ENCODE measurements at places on chromosomes 3 and 15.

- peak; percentile 39 for DNase-seq
These were observed 18.3 kb upstream of the MYH15 start for GRCh38 chr3:108528459-108529252.

DNA sequence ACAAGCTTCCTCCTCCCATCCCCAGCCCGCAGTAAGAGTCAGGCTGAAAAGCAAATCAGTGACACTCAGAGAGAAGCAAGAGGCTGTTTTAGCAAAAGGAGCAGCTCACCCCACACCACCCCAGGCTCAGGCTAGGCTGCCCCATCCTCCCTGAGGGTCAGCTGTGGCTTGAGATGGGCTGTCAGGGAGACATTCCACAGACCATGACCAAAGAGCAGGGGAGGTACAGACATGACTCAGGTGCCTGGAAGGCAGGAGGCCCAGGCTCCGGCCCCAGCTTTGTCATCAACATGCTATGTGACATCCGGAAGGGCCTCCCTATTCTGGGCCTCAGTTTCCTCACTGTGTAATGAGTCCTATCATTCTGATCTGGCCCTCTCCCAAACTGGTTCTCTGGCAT is 24.7 kb downstream of the HCN4 start:
- no peak for DNase-seq

DNA sequence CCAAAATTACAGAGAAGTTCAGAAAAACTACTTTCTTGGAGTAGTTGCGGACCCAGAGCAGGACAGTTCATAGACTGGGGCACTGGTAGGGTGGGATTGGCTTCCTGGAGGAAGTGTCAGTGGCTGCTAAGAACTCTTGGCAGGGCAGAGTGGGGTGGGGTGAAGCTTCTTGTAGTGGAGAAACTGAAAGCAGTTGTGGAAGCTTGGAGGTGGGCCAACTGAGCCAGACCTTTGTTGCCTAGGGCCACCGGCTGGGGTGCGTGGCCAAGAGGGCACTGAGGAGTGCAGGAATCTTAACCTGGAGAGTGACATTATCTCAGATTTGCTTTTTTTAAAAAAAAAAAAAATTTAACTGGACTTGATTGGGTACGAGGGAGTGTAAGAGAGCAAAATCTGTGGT is 3.1 kb downstream of the KAT2B start:
- DNase-seq = no peak

GRCh38 chr3:50111757-50112156 is 23.0 kb downstream of the RBM5 start:
- no peak for DNase-seq

DNA sequence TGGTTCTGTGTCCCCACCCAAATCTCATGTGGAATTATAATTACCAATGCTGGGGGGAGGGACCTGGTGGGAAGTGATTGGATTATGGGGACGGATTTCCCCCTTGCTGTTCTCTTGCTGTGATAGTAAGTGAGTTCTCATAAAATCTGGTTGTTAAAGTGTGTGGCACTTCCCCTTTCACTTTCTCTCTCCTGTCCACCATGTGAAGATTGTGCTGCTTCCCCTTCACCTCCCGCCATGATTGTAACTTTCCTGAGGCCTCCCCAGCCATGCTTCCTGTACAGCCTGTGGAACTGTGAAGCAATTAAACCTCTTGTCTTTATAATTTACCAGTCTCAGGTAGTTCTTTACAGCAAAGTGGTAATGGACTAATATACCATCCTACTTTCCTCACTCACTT is 289.6 kb downstream of the EFHB start:
- no peak for DNase-seq

- no peak for DNase-seq
These were observed 231.6 kb downstream of the CACNA2D3 start for GRCh38 chr3:54353946-54354345.

DNA sequence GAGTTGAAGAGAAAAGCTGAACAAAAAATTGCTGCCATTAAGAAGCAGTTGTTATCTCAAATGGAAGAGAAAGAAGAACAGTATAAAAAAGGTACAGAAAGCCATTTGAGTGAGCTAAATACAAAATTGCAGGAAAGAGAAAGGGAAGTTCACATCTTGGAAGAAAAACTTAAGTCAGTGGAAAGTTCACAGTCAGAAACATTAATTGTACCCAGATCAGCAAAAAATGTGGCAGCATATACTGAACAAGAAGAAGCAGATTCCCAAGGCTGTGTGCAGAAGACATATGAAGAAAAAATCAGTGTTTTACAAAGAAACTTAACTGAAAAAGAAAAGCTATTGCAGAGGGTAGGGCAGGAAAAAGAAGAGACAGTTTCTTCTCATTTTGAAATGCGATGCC is 152.4 kb upstream of the LRRFIP2 start:
- DNase-seq = no peak

DNA sequence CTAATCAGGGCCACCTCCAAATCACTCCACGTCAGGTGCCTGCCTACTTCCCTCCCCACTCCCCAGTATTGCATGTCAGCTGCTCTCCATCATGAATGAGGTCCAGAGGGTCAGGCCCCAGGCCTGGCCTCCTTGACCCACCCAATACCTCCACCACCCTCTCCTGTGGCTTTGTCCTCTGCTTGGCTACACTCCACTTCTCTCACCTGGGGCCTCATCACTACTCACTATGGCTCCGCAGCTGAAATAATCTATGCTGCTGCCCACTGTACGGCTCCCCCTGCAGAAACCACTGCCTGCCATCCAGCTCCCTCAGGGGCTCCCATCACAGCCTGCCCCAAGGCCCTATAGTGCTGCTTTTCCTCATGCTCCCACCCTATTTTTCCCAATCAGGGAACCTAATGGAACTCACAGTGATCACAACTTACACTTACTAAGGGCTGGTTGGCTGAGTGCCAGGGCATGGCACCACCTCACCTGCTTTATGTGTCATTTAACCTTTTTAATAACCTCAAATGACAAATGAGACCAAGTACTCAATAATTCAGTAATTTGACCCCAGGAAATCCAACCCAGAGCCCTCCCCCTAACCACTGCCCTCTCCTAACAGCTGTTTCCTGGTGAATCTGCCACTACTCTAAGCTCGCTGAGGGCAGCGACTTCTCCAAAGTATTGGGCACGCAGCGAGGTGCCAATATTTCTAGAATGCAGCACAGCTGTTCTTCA is 2.3 kb downstream of the GORASP1 start:
- no peak for DNase-seq

DNA sequence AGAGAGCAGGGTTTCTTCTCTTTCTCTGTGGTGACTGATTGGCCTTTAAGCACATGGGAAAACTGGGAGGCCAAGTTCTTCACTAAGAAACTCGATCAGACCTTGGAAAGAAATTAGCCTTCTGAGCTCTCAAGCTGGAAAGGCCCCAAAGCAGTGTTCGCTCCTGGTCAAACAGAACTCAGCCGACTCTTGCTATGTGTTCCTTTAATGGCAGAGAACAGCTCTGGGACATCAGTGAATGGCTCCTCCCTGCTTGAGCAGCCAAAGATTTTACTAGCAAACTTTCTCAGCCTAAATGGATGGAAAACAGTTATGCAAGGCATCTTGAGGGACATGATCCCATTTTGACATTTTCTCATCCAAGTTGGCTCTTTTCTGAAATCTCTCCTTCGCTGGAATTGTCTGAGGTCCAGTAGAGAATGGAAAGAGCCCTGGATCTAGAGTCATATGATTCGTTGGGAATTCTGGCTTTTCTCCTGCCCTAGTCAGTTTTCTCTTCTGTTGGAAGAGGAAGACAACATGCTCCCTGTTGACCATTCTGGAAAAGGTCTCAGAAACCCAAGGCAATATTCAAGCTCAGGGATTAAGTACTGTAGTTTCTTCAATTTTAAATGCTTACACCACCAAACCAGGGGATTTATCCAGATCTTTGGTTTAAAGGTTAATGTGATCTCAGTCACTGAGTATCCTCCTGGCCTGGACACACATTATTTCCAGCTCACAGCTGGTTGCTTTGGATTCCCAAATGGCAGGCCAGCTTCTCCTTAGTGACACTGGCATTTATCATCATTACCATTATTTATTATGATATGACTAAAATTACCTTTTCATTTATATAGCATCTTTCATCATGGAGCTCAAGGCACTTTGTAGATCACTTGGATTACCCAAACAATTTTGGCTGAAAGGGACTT is 319.6 kb downstream of the AGBL1 start:
- DNase-seq = no peak

DNA sequence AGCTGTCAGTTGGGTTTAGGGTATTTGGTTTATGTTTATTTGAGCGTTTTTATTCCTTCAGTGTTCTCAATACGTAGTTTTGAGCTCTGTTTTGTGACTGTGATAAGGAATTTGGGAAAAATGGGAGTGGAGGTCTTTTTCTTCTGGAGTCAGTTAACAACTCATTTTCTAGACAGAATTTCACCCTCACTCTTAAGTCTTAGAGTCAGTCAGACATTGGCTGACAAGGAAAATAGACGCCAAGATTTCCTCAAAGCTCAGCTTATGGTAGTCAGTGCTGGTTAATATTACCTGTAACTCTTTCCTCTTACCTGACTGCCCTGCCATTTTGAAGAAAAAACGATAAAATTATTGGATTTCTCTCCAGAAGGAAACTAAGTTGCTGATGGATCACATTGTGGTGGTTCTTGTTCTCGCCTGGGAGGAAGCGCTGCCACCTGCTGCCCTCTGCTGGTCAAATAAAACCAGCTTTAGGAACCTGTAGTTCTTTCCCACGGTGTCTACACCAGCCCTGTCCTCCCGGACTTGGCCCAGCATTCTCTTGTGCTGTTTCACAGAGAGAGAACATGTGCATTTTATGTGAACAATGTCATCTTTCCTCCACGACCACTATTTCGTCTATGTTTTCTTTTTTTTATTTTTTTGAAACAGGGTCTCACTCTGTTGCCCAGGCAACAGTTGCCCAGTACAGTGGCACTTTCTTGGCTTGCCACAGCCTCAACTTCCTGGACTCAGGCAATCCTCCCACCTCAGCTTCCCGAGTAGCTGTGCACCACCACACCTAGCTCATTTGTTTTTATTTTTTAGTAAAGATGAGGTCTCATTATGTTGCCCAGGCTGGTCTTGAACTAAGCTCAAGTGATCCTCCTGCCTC is 41.4 kb upstream of the UMPS start:
- DNase-seq = peak; percentile 30

DNA sequence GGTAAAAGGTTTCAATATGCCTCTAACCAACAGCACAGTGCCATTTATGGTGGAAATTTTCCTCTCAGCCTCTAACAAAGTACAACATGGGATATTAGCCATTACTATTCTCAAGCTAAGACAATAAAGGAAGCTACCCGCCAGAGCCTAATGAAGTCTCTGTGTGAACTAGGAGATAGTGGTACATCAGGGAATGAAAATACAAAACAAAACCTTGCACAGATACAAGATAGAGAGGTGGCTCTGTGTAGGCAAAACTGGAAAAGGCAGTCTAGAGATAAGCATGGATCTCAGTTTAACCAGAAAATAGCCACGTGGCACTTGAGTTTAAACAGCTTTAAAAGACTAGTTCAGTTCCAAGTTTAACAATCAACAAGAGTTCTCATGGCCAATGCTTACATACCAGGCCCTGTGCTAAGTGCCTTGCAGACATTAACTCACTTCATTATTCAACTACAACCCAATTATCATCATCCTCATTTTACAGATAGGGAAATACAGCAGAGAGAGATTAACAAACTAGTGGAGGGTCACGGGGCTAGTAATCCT is 279.3 kb downstream of the IGSF11 start:
- no peak for DNase-seq

GRCh38 chr3:175430983-175431773 is 572.0 kb downstream of the NAALADL2 start:
- no peak for DNase-seq

DNA sequence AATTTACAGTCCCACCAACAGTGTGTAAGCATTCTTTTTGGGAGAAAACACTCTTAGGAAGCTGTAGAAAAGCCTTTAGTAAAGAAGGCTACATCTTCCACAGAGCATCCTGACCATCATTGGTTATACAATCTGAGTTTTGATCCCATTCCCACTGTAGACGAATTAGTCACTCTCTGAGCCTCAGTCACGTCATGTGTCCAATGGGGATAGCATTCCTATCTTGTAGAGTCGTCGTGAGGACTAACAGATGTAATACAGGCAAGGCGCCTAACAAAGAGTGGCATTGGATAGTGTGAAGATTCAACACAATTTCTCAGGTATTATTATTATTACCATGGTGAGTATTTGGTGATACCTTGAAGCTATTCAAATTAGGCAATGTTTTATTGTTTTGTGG is 44.0 kb upstream of the ALDH1A3 start:
- no peak for DNase-seq

- no peak for DNase-seq
These were observed 89.7 kb downstream of the ULK4 start for GRCh38 chr3:41872157-41872556.

GRCh38 chr3:16498130-16498890 is 15.2 kb downstream of the RFTN1 start:
- no peak for DNase-seq

DNA sequence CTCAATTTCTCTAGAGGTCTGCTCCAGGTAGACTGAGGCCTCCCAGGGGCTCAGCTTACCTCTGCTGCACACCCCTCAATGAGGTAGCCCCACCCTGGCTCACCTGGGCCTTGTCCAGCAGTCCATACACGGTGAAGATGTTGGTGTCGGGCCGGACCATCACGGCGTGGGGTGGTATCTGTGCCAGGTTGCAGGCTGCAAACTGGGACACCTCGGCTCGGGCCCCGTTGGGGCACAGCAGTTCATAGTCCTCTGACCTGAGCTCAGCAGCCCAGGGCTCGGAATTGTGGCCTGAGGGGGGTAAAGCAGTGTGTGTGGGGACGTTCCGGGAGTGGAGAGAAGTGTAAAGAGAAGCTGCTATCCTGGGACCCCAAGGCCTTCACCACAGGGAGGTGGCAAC is 23.2 kb downstream of the MELTF start:
- no peak for DNase-seq

DNA sequence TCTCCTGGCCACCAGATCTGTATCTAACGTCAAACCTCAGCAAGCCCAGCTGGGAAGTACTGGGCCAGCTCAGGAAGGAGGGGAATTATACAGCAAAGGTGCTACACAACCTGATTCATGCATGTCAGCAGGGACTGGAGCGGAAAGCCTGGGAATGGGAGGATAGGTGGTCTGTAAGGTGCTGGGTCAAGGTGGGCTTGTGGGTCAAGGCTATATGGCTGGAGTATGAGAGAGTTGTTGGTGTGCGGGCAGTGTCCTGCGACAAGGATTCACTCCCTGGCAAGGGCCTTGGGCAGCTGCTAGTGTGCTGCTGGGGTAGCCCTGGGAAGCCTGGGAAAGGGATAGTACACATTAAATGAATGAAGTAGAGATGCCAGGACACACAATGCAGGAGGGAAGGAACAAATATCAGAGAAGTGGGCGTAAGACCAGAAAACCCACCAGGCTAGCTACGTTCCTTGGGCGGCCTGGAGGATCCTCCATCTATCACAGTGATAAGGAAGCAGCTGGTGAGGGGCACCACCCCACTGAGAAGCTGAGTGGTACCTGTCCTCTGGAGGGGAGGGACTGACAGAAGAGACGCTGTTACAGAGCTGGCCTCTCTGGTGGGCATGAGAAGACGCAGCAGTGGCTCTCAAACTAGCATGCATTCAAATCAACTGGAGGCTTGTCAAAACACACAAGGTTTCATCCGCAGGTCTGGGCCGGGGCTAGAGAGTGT is 8.5 kb upstream of the SYNM start:
- no peak for DNase-seq

- no peak for DNase-seq
These were observed 34.2 kb upstream of the CSPG5 start for GRCh38 chr3:47612879-47613278.
